ENCODE measurements at places on chromosomes 16 and 17.
A peak's percentile ranks its signal among the peaks of the same experiment; 100 is the strongest.

DNA sequence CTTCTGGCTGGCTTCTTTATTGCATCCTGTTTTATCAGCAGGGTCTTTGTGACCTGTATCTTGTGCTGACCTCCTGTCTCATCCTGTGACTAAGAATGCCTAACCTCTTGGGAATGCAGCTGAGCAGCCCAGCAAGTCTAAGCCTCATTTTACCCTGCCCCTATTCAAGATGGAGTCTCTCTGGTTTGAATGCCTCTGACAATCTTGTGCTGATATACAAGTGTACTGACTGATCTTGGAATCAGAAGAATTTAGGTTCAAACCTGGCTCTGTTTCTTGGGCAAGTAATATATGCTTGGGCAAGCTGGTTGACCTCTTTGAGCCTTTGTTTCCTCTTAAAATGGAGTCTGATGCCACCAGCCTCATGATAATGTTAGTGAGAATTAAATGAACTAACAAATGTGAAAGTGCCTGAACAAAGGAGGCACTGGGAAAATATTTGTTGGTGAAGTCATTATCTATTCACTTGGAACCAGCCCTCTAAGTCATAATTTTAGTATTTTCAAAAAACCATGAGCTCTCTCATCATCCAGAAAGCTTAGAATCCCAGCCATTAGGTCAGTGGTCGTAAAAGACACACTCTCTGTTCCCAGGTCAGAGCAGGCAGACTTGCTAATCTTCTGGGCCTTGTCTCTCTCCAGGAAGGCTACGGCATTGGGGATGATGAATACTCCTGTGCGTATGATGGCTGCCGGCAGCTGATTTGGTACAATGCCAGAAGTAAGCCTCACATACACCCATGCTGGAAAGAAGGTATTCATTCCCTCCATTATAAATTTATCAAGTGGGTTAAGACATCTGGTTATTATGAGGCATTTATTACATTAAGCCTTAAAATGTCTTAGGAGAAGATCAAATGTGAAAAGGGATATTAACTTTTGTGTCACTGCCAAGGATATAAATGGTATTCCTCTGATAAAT lies 18.1 kb upstream of the ARL2BP start:
- DNase-seq: no peak

GRCh38 chr17:336110-337021 lies 16.2 kb downstream of the RPH3AL start:
- DNase-seq: peak; percentile 59

DNA sequence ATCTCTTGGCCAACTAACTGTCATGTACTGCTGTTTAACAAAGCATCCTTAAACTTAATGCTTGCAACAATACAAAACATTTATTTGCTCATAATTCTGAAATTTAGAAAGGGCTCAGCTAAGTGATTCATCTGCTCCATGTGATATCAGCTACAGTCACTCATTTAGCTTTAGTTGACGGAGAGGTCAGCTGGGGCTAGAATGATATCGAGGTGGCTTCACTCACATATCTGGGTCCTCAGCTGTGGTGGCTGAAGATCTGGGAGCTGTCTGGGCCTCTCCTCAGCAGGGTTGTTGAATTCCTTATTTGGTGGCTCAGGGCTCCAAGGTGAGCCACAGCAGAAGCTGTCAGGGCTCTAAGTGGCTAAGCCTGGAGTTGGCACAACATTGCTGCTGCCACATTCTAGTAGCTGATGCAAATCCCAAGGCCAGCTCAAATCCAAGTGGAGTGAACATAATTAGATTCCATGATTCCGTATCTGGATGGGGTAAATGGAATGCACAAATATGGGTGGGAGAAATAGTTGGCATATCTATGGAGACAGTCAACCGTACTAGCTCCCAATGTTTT lies 62.8 kb downstream of the HS3ST3A1 start:
- no peak for DNase-seq

DNA sequence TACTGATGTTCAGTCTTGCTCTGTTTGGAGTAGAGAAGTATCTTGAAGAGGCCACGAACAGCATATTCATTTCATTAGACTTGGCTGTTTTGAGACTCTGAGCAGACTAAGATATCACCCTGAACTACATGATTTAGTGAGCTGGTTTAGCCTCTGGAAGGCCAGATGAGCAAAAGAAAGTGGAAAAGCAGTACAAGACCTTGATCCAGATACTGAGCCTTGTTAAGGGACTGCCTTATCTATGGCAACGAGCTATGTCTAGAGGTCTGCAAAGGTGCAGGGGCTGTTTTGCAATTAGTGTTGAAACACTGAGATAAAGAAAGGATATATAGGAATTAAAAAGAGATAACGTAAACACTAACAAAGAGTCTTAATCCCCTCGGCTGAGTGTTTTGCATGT lies 231.4 kb downstream of the IRX3 start:
- DNase-seq: no peak

- DNase-seq: no peak
Observed at GRCh38 chr16:66459878-66460277, 32.8 kb downstream of the BEAN1 start.

GRCh38 chr17:55598495-55598894 lies 87.2 kb upstream of the SMIM36 start:
- no peak for DNase-seq

DNA sequence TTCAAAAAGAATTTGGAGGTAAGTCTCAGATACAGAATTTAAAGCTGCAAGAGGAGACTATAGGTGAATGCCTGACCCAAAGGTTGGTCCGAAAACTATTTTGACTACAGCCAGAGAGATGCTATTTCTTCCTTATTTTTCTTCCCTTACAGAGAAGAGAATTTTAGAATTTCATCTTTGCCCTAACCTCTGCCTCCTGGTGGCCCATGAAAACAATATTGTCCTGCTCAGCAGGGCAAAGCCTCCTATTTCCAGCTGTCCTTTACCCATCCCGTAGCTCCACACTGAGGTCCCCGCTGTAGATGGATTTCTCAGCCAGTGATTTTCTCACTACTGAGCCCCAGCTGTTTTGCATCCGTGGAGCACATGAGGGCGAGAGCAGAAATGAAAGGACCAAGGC lies 24.6 kb downstream of the HOXB1 start:
- no peak for DNase-seq

GRCh38 chr17:51164911-51165679 lies 1.1 kb upstream of the NME2 start:
- peak; percentile 18 for DNase-seq
